ENCODE measurements at places on chromosomes 1 and 21. TPM values are rescaled to one million over a fixed set of nuclear protein-coding genes. Genes with fewer than 3 reads are reported as not detected.

GRCh38 chr1:43444836-43445235 lies 8.9 kb downstream of the HYI start:
- no peaks in the 10 kb centered on the region for H3K4me1 ChIP-seq
- no peaks in the 10 kb centered on the region for H3K27me3 ChIP-seq
- no peak overlapping the region for H3K4me3 ChIP-seq
- DNase-seq: peak; percentile 56
- H3K36me3 ChIP-seq: peaks cover 3% of the 10 kb centered on the region

- no peak overlapping the region for H3K4me3 ChIP-seq
- no peaks in the 10 kb centered on the region for H3K4me1 ChIP-seq
- DNase-seq: no peak
- H3K27ac ChIP-seq: no peak overlapping the region
- H3K36me3 ChIP-seq: no peaks in the 10 kb centered on the region
Measured at GRCh38 chr1:22359427-22359826, 92.2 kb upstream of the ZBTB40 start.

DNA sequence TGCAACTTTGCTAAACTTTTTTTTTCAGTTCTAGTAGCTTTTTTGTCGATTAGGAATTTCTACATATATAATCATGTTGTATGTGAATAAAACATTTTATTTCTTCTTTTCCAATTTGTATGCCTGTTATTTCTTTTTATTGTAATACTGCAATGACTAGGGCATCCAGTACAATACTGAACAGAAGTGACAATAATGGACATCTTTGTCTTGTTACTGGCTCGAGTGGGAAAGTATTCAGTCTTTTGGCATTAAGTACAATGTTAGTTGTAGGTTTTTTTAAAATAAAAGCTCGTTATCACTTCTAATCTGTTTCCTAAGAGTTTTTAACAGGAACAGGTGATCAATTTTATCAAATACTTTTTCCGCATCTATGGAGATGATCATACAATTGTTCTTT lies 9.8 kb downstream of the STPG1 start:
- H3K36me3 ChIP-seq: no peaks in the 10 kb centered on the region
- H3K4me3 ChIP-seq: no peak overlapping the region
- no peak overlapping the region for H3K27ac ChIP-seq
- no peak for DNase-seq
- no peaks in the 10 kb centered on the region for H3K4me1 ChIP-seq

DNA sequence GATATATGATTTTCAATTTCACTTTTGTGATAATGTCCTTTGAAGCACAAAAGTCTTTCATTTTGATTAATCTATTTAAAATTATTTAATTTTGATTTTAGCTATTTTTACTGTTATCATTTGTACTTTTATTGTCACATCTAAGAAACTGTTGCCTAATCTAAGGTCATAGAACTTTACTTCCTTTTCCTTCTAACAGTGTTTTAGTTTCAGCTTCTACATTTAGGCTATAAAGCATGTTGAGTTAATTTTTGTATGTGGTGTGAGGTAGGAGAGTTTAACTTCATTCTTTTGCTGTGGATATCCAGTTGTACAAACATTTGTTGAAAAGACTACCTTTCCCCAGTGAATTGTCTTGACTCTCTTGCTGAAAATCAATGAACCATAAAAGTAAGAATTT lies 204.5 kb downstream of the TM2D1 start:
- DNase-seq: no peak
- H3K27ac ChIP-seq: no peak overlapping the region
- H3K4me3 ChIP-seq: no peak overlapping the region
- H3K4me1 ChIP-seq: no peaks in the 10 kb centered on the region

DNA sequence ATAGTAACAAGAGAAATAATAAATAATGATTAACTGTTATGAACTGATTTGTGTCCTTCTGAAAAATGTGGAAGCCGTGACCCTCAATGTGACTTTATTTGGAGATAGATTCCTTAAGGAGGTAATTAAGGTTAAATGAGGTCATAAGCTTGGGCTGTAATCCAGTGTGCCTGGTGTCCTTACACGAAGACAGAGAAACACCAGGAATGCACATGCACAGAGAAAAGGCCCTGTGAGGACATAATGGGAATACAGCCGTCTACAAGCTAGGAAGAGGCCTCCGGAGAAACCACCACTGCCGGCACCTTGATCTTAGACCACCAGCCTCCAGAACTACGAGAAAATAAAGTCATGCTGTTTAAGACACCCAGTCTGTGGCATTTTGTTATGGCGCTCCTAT lies 215.9 kb downstream of the NEGR1 start:
- H3K36me3 ChIP-seq: no peaks in the 10 kb centered on the region

DNA sequence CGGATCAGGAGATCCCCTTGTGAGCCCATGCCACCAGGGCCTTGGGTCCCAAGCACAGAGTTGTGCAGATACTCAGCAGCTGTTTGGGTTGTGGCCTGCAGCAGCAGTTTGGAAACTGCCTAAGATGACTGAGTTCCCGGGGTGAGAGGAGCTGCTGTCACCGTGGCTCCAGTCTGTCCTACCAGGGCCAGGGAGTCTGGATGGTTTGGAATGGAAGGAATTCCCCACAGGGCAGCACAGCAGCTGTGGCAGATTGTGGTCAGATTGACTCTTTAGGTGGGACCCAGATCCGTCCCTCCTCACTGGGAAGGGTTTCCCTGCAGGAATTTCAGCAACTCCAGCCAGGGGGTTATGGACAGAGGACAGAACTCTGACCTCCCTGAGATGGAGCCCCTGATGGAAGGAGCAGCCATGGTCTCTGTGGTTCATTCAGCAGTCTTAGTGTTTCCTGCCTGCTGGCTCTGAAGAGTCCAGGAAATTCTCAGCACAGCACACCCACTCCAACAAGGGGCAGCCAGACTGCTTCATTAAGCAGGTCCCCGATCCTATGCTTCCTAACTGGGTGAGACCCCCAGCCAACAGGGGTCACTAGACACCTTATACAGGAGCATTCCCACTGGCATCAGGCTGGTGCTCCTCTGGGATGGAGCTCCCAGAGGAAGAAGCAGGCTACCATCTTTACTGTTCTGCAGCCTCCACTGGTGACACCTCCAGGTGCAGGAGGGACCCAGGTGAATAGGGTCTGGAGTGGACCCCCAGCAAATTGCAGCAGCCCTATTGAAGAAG lies 51.5 kb upstream of the TNFSF4 start:
- H3K4me1 ChIP-seq: no peaks in the 10 kb centered on the region
- H3K4me3 ChIP-seq: no peak overlapping the region
- H3K27ac ChIP-seq: no peak overlapping the region
- no peaks in the 10 kb centered on the region for H3K27me3 ChIP-seq
- no peaks in the 10 kb centered on the region for H3K36me3 ChIP-seq
- DNase-seq: no peak

The TNN gene
- 0.30 TPM for total RNA-seq

The LINGO4 gene
- not detected for total RNA-seq

The MX1 gene
- 58.1 TPM for total RNA-seq

The CFAP107 gene
- not detected for total RNA-seq
